Activated naive CD8-positive, alpha-beta T cell treated with anti-CD3 and anti-CD28 coated beads, Interleukin-2, amount 50 U/mL, for 24 hours (primary cell): ENCODE measurements at places on chromosomes 13 and 19.

DNA sequence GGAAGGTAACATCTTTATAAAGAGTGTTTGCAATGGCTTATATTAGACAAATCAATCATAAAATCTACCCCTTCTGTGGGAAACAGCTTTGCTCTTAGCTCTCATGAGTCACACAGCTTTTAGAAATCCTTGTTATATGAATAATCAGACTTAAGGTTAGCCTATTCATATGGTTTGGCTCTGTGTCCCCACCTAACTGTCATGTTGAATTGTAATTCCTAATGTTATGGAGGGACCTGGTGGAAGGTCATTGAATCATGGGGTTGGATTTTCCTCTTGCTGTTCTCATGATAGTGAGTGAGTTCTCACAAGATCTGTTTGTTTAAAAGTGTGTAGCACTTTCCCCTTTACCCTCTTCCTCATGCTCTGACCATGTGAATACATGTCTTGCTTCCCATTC is 704.2 kb upstream of the KLHL1 start:
- H3K36me3 ChIP-seq: no peaks in the 10 kb centered on the region
- no peak overlapping the region for H3K4me3 ChIP-seq
- no peak for DNase-seq
- H3K27me3 ChIP-seq: no peaks in the 10 kb centered on the region
- H3K27ac ChIP-seq: no peak overlapping the region

DNA sequence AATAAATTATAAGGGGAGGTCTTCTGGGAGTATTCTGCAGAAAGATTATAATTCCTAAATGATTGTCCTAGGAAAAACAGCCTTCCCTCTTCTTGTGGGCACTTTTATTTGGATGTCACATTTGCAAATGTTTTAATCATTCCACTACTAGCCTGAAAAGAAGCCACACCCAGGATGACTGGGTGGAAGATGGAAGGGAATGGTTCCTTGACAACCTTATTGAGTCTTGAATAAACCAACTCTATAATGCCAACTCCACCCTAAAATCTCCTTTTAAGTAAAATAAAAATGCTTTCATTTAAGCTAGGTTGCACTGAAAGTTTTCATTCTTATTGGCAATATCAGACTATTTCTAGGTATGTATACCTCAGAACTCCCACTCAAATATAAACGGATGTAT is 494.6 kb downstream of the RFC3 start:
- H3K27ac ChIP-seq: no peak overlapping the region
- no peaks in the 10 kb centered on the region for H3K27me3 ChIP-seq
- no peaks in the 10 kb centered on the region for H3K36me3 ChIP-seq
- no peak for DNase-seq

DNA sequence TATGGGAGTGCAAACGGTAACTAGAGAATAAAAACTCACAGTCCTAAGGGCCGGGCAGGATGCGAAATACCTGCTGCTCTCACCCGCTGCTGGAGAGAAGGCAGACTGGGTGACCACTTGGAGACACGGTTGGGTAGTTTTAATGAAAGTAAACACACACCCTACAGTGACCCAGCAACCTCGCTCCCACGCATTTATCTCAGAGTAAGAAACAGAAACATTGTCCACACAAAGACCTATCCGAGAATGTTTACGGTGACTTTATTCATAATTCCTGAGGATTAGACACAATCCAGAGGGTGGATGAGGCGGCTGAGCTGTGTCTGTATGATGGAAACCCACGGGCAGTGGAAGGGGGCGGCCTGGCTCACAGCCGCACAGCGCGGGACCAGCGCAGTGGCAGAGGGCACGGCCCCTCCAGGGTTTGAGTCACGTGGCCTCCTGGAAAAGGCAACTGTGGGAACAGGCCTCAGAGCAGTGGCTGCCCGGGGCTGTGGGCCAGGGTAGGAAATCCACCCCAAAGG is 73.5 kb upstream of the C13orf46 start:
- peaks cover 60% of the 10 kb centered on the region for H3K4me1 ChIP-seq
- no peak overlapping the region for H3K4me3 ChIP-seq
- DNase-seq: no peak
- no peaks in the 10 kb centered on the region for H3K27me3 ChIP-seq
- H3K27ac ChIP-seq: peak overlapping the region; percentile 30
- H3K36me3 ChIP-seq: peaks cover 15% of the 10 kb centered on the region

GRCh38 chr13:97437729-97438128 is 3.8 kb downstream of the RAP2A start:
- no peak overlapping the region for H3K4me3 ChIP-seq
- DNase-seq: no peak
- no peak overlapping the region for H3K27ac ChIP-seq
- H3K36me3 ChIP-seq: peaks cover 2% of the 10 kb centered on the region
- H3K27me3 ChIP-seq: peaks cover 3% of the 10 kb centered on the region
- peaks cover 28% of the 10 kb centered on the region for H3K4me1 ChIP-seq

DNA sequence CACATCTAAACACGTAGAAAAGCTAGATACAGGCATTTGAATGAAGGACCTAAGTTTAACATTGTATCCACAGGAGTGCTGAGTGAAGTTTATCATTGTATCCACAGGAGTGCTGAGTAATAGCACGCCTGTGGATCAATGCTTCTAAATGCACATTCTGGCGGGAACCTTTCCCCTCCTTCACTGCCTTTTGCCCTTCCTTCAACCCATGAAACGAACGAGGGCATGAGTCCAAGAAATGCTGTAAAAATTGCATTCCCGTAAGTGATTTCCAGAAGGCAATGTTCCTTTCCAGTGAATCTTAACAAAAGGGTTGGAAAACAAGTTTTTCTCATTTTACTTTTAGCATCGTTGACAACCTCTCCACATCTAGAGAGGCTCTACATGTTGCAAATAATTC is 88.1 kb downstream of the ZDHHC20 start:
- H3K27me3 ChIP-seq: no peaks in the 10 kb centered on the region
- no peak overlapping the region for H3K4me3 ChIP-seq
- H3K36me3 ChIP-seq: peaks cover 5% of the 10 kb centered on the region

DNA sequence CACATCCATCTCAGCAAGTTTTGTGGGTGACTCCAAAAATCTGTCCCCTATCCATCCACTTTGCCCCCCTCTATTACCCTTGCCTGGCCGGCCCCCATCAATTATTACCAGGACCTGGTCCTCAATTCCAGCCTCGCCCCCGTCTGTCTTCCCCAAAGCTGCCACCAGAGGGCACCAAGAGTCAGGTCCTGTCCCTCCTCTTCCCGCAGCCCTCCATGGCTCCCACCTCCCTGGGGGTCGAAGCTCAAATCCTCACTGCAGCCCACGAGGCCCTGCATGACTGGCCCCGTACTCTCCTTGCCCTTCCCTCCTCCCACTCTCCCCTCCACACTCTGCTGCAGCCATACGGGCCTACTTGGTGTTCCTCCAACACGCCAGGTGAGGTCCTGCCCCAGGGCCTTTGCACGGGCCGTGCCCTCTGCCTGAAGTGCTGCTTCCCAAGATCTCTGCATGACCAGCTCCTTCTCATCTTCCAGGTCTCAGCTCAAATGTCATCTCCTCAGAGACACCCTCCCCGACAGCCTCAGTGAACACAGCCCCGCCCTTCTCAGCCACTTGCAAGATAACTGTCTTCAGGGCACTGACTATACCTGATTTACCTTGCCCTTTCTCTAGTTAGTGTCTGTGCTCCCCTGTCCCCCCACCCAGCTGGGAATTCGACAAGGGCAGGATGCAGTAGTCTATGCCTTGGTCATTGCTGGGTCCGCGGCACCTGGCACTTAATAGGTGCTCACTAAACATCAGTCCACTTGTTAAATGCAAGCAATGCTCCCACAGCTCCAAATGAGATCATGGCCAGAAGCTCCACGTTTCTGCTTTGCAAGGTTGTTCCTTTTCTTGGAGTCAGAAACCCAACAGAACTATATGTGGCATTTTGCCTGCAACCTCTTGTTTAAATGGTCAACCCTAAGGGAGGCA is 16.8 kb upstream of the SEMA6B start:
- H3K27ac ChIP-seq: no peak overlapping the region
- peak; percentile 84 for DNase-seq
- H3K4me3 ChIP-seq: no peak overlapping the region
- peaks cover 53% of the 10 kb centered on the region for H3K27me3 ChIP-seq

- H3K4me3 ChIP-seq: no peak overlapping the region
- DNase-seq: no peak
- H3K4me1 ChIP-seq: no peaks in the 10 kb centered on the region
- no peaks in the 10 kb centered on the region for H3K27me3 ChIP-seq
- no peak overlapping the region for H3K27ac ChIP-seq
- no peaks in the 10 kb centered on the region for H3K36me3 ChIP-seq
Observed at GRCh38 chr13:106159295-106160195, 375.9 kb downstream of the EFNB2 start.

DNA sequence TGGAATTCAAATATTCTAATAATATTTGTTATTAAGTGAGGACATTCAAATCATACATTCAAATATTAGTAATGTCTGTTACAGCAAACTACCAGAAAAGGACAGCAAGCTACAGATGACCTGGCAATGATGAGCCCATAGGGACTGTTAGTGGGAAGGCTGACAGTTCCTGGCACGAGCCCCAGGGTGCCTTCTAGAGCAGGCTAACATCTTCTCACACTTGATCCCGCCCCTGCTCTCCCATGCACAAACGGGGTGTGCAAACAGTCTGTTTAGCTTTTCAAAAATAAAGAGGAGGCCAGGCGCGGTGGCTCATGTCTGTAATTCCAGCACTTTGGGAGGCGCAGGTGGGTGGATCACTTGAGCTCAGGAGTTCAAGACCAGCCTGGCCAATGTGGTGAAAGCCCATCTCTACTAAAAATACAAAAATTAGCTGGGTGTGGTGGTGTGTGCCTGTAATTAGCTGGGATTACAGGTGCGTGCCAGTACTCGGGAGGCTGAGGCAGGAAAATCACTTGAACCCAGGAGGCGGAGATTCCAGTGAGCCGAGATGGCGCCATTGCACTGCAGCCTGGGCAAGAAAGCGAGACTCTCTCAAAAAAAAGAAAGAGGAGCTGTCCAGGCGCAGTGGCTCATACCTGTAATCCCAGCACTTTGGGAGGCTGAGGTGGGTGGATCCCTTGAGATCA is 9.6 kb upstream of the GARRE1 start:
- H3K27me3 ChIP-seq: no peaks in the 10 kb centered on the region
- DNase-seq: no peak
- no peak overlapping the region for H3K27ac ChIP-seq
- no peak overlapping the region for H3K4me3 ChIP-seq
- no peaks in the 10 kb centered on the region for H3K36me3 ChIP-seq

DNA sequence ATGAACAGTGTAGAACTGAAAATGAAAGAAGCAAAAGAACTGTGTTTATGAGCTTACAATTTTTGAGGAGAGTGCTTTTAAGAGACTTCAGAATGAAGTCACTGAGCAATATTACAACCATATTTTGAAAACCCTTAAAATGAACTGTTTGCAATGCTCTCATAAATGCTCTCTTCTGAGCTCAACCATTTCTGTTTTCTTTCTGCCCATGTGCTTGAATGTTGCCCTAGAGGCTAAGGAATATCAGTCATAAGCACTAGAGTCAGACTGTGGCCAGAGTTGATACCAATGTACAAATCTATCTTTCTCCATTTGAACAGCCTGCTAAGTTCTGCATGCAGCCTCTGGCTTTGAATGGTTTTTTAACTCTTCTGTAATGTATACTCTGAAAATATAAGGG is 1092.8 kb downstream of the PCDH9 start:
- peaks cover 12% of the 10 kb centered on the region for H3K4me1 ChIP-seq
- H3K27ac ChIP-seq: no peak overlapping the region
- no peaks in the 10 kb centered on the region for H3K27me3 ChIP-seq
- H3K4me3 ChIP-seq: no peak overlapping the region
- H3K36me3 ChIP-seq: no peaks in the 10 kb centered on the region

DNA sequence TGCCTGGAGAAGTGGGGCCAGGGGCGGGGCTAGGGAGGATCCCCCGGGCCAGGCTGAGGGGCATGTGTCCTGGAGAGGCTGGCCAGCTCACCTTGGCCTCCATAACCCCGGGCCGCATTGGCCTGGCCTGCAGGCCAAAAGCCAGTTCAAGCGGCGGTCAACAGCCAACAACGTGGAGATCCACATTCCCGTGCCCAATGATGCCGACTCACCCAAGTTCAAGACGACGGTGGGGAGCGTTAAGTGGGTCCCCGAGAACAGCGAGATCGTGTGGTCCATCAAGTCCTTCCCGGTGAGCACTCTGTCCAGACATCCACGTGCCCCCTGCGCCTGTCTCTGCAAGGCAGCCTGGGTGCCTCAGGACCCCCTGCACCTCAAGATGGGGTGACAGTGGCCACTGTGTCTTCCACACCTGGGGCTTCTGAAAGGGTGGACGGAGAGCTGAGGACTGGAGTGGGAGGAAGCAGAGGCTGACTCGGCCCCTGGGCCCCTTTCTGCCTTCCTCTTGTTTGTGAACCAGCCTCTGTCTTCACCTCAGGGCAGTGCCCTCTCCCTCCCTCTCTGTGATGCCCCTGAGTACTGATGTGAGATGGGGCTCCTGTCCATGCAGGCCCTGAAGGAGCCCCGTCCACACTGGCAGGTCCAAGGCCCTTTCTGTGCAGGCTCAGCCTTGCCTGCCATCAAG is 31.1 kb downstream of the AP1M1 start:
- no peaks in the 10 kb centered on the region for H3K27me3 ChIP-seq
- peaks cover under 1% of the 10 kb centered on the region for H3K4me1 ChIP-seq
- peaks cover 19% of the 10 kb centered on the region for H3K36me3 ChIP-seq

GRCh38 chr13:53311561-53311960 is 282.9 kb downstream of the OLFM4 start:
- no peak for DNase-seq
- no peak overlapping the region for H3K4me3 ChIP-seq
- H3K27ac ChIP-seq: no peak overlapping the region
- H3K27me3 ChIP-seq: no peaks in the 10 kb centered on the region

GRCh38 chr13:55159765-55160164 is 1981.0 kb upstream of the PRR20A start:
- H3K4me3 ChIP-seq: no peak overlapping the region
- DNase-seq: no peak
- no peak overlapping the region for H3K27ac ChIP-seq

DNA sequence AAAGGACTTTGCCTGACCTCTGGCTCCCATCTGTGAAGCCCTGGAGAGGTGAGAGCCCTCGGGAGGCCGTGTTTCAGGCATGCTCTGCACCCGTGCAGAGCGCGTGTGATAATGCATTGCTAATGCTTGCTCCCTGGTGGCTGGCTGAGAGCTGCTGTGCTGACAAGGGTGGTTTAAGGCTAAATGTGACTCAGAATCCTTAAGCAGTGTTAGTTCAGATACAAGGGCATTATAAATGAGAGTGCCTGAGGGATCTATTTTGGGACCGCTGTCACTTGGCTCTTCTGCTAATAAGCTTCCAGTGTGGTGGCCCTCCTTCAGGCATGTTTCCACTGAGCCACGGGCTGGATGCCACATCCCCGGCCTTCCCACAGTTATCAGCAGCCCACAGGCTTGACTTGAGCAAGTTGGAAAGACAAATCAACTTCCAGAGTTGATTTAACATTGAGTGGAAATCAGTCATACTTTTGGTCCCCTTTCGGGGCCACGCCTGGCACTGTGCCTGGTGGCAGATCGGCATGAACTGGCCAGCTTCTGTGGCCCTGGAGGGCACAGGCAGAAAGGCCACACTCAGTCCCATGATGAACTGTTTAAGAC is 17.0 kb downstream of the ALOX5AP start:
- H3K27me3 ChIP-seq: no peaks in the 10 kb centered on the region
- no peak overlapping the region for H3K27ac ChIP-seq
- DNase-seq: no peak
- H3K36me3 ChIP-seq: peaks cover 17% of the 10 kb centered on the region
- peaks cover 27% of the 10 kb centered on the region for H3K4me1 ChIP-seq
